ENCODE measurements at places on chromosomes 2 and 18. TPM values are rescaled to one million over a fixed set of nuclear protein-coding genes. Genes with fewer than 3 reads are reported as not detected.

DNA sequence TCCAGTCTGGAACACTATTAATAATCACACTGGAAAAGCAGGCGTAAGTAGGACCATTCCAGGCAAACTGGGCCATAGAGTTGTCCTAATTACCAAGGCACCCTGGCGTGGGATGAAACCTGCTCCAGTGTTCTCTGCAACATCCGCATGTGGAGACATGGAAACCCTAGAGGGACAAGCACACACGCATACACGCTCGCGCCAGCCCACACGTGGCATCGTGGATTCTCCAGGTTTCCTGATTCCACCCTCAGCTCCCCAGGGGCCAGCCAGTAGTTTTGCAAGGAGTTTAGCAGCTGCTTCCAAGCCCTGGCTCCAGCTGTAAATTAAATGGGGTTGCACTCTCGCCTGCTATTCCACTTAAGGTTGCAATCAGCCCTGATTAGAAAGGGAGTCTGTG, 127.7 kb downstream of the DYSF start:
- DNase-seq, result no peak
- H3K4me1 ChIP-seq, result no peaks in the 10 kb centered on the region
- no peak overlapping the region for H3K27ac ChIP-seq
- no peak overlapping the region for H3K4me3 ChIP-seq
- H3K36me3 ChIP-seq, result no peaks in the 10 kb centered on the region
- no peaks in the 10 kb centered on the region for H3K27me3 ChIP-seq

DNA sequence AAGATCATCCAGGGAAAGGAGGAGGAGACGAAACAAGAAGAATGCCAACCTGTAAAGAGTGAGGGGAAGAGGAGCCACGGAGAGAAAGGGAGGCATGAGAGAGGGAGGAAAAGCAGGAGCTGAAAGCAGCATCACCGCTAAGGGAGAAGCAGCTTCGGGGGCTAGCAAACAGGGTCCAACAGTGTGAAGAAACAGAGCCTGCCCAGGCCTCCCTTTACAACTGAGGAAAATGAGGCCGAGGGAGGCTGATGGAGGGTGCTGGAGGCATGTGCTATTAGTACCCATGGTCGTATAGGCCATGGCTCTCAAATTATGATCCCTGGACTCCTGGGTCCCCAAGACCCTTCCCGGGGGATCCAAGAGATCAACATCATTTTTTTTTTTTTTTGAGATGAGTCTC, 50.4 kb upstream of the ASPRV1 start:
- H3K36me3 ChIP-seq, result no peaks in the 10 kb centered on the region
- H3K27ac ChIP-seq, result no peak overlapping the region
- no peak for DNase-seq
- no peak overlapping the region for H3K4me3 ChIP-seq

DNA sequence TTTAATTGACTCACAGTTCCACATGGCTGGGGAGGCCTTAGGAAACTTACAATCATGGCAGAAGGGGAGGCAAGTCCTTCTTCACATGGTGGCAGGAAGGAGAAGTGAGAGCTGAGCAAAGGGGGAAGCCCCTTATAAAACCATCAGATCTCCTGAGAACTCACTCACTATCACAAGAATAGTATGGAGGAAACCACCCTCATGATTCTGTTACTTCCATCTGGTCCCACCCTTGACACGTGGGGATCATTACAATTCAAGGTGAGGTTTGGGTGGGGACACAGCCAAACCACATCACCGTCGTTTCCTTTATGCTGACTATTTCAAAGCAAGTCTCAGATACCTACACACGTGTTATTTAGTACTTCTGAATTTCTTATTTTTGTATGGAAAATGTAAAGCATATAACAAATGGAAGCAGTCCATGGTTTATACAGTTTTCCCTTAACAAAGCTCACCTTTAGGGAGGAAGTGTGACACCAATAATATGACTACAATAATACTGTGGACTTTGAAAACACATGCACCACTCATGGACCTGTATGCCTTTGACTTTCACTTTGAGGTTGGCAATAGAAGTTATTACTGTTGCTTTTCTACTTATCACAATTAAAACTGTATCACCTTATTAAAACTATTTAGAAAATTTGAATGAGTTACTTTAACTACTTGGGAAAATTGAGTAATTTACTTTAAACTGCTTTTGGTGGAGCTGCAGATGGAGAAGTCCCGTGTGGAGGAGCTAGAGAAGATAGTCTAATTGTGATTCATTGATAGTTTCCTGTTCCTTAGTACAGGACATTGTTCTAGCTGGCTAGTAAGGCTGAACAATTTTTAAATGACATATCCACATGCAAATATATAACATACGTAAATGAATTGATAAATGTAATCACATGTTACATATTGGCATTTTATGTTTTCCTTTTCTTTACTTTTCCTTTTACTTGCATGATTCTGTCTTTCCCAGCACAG, 37.3 kb downstream of the MTCL1 start:
- no peak for DNase-seq
- H3K4me1 ChIP-seq, result peaks cover 32% of the 10 kb centered on the region
- no peaks in the 10 kb centered on the region for H3K27me3 ChIP-seq
- H3K27ac ChIP-seq, result no peak overlapping the region
- H3K4me3 ChIP-seq, result no peak overlapping the region

DNA sequence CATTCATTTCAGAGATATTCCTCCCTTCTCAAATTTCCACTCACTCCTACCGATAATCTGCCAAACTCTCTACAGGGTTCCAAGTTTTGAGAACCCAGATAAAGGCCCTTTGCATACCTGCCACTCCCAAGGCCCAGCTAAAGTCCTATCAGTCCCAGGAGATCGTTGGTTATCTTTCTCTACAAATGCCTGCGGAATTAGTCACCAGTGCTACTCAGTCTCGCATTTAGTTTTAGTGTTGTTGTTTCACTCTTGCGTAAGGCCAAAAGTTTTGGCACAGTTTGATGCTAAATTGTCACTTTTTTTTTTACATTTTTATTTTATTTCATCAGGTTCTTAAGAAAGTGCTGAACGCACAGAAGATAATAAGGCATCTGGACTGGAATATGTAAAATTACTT, 29.2 kb upstream of the SETBP1 start:
- H3K4me3 ChIP-seq, result no peak overlapping the region
- H3K36me3 ChIP-seq, result no peaks in the 10 kb centered on the region
- no peaks in the 10 kb centered on the region for H3K27me3 ChIP-seq
- DNase-seq, result no peak
- no peaks in the 10 kb centered on the region for H3K4me1 ChIP-seq
- no peak overlapping the region for H3K27ac ChIP-seq

DNA sequence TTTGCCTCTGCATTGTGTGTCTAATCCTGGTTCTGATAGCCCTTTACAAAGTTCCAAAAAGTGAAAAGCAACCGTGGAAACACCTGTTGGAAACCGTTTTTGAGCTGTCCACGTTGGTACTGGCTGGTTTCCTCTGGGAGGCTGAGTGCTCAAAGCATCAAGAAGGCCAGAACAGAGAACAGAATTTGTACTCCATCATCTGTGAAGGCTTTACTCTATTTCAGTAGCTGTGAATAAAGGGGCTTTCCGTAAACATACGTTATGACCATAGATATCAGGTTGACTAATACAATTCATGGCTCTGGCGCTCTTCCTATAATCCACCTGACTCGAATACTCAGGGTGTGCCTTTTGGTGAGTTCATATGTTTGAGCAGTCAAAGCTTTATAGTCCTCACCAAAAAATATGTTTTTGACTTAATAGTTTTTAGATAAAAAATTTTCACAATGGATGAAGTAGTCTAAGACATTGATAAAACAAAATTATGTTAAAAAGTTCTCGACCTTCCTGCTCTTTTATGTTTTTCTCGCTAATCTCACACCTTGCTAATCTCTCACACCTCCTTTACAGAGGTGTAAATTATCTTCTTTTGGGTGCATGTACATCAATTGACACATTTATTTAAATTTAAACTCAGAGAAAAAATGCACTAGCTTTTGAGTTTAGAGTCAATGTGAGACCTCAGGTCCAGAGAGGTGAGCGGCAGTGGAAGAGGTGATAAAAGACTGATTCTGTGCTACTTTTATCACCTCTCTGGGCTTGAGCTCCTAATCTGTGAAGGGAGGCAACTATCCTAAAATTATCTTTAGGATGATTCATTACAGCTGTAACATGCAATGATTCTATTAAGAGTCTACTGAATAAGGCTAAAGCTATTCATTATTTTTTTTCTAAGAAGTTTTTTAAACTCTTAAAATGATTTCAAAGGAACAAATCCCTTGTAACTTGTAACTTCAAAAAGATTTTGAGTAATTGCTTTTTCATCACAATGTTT, 65.3 kb downstream of the CXCR4 start:
- H3K4me3 ChIP-seq, result peak overlapping the region; percentile 12
- DNase-seq, result no peak
- peaks cover 92% of the 10 kb centered on the region for H3K4me1 ChIP-seq
- H3K27me3 ChIP-seq, result no peaks in the 10 kb centered on the region

The HOXD1 gene
- total RNA-seq, result not detected

All from naive thymus-derived CD4-positive, alpha-beta T cell (primary cell).